ENCODE measurements at places on chromosomes 12 and 14.

DNA sequence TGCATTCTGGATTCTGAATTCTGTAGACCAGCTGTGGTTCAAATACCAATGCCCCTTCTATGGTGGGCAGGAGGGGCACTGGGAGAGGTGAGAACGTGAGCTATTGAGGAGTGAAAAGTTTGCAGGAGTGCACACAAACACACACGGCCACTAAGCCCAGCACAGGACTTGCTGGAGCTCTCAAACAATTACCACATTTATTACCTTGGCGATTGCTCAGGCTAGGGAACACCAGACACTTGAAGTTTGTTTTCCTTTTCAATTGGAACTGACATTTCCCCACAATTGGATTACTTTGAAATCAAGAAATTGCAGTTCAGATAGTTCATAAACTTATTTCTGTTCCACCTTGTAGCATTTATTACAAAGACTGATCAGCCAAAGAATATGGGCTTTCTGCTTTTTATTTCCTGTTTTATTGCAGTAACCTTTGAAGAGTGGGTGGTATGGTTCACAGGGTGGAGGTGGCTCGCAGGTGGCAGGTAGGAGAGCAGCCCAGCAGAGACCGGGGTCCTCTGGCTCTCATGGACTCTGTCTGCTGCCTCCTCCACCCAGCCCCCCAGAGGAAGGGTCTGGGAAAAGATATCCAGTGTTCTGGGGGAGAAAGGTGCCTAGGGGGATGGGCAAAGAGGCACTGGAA lies 429.8 kb upstream of the CCDC196 start:
- DNase-seq = no peak

DNA sequence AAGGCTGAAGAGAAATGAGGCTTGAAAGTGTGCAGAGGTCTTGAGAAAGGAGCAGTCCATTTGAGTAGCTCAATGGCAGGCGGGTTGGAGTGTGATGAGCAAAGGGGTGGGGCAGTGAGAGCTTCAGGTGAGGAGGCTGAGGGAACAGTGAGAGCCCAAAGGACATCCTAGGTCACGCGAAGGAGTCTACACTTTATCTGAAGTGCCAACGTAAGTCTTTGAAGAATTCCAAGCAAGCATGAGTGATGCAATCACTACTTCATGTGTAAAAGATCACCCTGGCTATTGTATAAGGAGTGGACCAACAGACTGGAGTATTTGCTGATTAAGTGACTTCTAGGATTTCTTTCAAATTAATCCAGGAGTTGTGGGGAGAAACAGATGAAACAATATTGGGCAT lies 159.9 kb upstream of the HIF1A start:
- DNase-seq = no peak

- no peak for DNase-seq
These were observed 33.2 kb downstream of the CPNE8 start for GRCh38 chr12:38872156-38872555.

GRCh38 chr12:91778938-91779400 lies 366.7 kb downstream of the BTG1 start:
- DNase-seq = peak; percentile 15

GRCh38 chr14:29156096-29156495 lies 389.5 kb downstream of the FOXG1 start:
- DNase-seq = no peak

GRCh38 chr12:22473212-22473611 lies 71.1 kb downstream of the C2CD5 start:
- no peak for DNase-seq

DNA sequence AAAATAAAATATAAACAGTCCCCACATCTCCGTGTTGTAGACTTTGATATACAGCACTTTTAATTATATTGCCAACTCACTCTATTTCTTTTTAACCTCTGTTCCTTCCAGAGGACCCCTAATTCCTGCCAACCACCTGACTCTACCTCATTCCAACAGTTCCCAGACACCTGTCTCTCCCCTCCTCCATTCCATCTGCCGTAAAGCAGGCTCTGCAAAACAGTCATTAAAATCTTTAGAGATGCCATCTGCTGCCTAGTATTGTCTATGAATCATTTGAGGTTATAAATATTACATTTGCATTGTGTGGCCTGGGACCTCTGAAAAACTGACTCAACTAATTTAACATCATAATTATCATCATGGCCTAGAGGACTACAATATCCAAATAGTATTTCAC lies 148.8 kb upstream of the DCN start:
- DNase-seq = no peak

- DNase-seq = no peak
These were observed 96.0 kb upstream of the PDZRN4 start for GRCh38 chr12:41092115-41092514.

GRCh38 chr12:53513712-53514410 lies 6.6 kb upstream of the NPFF start:
- no peak for DNase-seq
